ENCODE measurements at places on chromosomes 12 and 14. TPM values are rescaled to one million over a fixed set of nuclear protein-coding genes. Genes with fewer than 3 reads are reported as not detected.
A peak's percentile ranks its signal among the peaks of the same experiment; 100 is the strongest.

DNA sequence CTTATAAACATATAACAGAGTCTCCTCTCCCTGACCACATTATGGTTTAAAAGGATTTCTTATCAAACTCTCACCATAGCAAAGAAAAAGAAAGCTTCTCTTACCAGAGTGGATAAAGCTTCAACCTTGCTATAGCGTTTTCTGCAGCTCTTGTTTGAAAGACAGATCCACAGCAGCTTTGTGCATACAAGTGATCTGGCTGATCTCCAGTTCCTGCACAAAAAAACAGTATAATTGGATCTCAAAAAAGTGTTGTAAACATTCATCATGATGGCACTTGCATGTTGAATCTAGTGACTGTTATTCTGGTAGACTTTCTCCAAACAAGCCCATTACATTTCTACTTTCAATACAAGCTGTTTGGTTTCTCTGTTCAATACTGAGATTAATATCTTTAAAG lies 178.9 kb upstream of the MGAT4C start:
- no peaks in the 10 kb centered on the region for H3K27me3 ChIP-seq
- H3K4me3 ChIP-seq, result no peak overlapping the region
- no peak for DNase-seq
- H3K36me3 ChIP-seq, result no peaks in the 10 kb centered on the region
- no peak overlapping the region for H3K27ac ChIP-seq
- H3K4me1 ChIP-seq, result no peaks in the 10 kb centered on the region

DNA sequence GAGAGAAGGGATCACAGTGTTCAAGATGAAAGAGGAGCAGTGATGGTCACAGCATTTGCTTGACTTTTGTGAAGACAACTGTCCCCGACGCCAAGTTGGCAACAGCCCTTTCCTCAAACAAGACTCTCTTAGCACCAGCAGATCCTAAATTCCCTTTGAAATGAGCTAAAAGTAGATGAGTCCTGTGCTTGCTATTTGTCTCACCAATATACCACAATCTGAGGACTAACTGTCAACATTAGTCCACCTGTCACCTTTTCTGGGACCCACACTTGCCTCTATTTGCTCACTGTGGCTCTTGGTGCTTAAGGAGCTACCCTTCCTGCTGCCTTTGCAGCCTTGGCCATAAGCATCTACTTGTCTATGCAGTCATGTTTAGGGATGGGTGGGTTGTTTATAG lies 47.4 kb upstream of the COL2A1 start:
- no peaks in the 10 kb centered on the region for H3K36me3 ChIP-seq
- no peaks in the 10 kb centered on the region for H3K27me3 ChIP-seq
- no peak for DNase-seq
- H3K4me3 ChIP-seq, result no peak overlapping the region

DNA sequence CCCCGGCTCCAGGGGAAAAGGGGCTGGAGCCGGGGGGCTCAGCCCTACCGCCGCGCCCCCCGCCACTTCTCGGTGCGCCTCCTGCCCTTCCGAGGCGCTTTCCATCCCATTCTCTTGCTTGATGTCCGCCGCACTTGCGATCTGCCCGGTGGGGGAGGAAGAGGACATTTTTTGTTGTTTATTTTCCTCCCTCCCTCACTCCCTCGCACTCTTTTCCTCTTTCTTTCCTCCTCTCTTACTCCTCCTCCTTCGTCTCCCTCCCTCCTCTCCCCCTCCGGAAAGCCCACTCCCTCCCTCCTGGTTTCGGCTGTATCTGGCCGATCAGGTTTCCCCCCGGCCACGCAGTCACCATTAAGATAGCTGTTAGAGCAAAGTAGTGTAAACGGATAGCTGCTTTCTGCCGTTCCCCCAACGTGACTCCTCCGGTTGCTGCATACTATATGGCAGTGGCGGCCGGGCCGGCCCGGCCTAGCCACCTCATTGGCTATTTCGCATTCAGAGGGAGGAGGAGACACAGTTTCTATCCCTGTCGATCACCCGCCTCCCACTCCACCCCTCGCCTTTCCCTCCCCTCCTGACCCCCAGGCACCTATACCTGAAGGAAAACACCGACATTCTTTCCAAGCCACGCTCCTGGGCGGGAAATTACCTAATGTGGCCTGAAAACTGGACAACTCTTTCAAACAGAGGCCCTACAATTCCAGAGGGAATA lies at the start of gene SIX4:
Gene SIX4, minus strand, starts transcription at position 445 of the 712 bp plus-strand sequence. Its CDS starts 277 bp downstream, at position 168.
- peak within 1 kb of the TSS; percentile 67 for H3K27ac ChIP-seq
- peaks cover 38% of the 10 kb centered on the region for H3K27me3 ChIP-seq
- H3K36me3 ChIP-seq, result no peaks in the 10 kb centered on the region
- DNase-seq, result peak; percentile 87
- no peaks in the 10 kb centered on the region for H3K4me1 ChIP-seq

DNA sequence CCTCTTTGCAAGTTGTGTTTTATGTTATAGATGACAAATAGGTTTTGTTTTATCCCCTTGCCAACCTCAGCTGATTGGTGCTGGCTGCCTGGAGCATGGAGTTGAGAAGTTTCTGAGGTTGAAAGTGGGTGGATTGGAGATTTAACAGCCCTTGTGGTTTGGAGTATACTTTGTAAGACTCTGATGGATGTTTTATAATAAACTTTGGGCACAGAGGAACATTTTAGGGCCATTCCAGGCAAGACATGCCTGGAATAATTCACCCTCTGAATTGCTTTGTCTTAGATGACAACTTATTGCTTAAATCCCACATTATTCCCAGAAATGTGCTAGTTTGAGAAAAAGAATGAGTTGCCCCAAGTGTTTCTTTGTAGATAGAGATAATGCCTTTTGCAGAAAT lies 158.9 kb downstream of the SLC5A8 start:
- H3K4me1 ChIP-seq, result no peaks in the 10 kb centered on the region
- no peaks in the 10 kb centered on the region for H3K27me3 ChIP-seq
- no peak overlapping the region for H3K27ac ChIP-seq
- no peak for DNase-seq
- no peaks in the 10 kb centered on the region for H3K36me3 ChIP-seq

GRCh38 chr12:57089271-57090245 lies 644 bp downstream of the NAB2 start:
- DNase-seq, result peak; percentile 92
- H3K4me1 ChIP-seq, result peaks cover 54% of the 10 kb centered on the region
- H3K4me3 ChIP-seq, result peak overlapping the region; percentile 75
- peak overlapping the region; percentile 99 for H3K27ac ChIP-seq
- no peaks in the 10 kb centered on the region for H3K27me3 ChIP-seq

DNA sequence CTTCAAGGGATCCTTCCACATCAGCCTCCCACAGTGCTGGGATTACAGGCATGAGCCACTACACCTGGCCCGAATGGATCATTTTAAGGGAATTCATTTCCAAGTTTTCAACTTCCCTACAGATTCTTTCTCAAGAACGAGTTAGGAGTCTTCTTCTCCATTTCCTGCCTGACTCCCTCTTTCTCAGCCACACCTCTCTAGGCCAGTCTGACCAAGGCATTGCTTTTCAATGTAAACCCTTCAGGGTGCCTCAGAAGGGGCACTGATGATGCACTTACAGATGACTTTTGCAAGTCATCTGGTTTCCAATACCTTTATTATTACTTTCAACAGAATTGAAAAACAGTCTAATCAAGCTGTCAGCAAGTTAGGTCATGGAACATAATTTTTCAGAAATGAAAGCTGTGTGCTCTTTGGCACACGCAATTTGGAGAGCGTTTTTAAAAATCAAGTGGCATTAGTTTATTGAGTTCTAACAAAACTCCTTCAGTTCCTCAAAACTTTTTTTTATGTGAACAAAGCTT lies 47.2 kb downstream of the SVOP start:
- no peak overlapping the region for H3K27ac ChIP-seq
- H3K4me1 ChIP-seq, result no peaks in the 10 kb centered on the region
- H3K27me3 ChIP-seq, result no peaks in the 10 kb centered on the region
- H3K4me3 ChIP-seq, result no peak overlapping the region
- no peak for DNase-seq

DNA sequence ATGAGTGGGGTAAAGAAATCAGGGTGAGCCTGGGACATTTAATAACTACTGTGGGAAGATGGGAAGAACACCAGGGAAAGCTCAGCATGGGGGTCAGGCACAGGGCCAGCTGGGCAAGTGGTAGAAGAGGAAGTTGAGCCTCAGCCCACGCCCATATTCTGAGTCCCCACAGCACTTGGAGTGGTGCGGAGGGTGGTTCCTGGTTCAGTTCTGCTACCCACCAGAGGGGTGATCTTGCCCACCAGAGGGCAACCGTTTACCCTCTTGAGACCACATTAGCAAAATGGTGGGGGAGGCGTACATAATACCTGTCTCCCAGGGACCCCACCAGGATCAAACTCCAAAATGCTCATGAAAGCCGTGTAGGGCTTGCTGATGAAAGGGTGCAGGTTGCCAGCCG lies 16.8 kb upstream of the ANKRD33 start:
- no peak for DNase-seq

- H3K36me3 ChIP-seq, result no peaks in the 10 kb centered on the region
- no peak overlapping the region for H3K4me3 ChIP-seq
- H3K4me1 ChIP-seq, result no peaks in the 10 kb centered on the region
- no peak overlapping the region for H3K27ac ChIP-seq
These were observed 34.8 kb downstream of the PLXNC1 start for GRCh38 chr12:94182986-94183707.

DNA sequence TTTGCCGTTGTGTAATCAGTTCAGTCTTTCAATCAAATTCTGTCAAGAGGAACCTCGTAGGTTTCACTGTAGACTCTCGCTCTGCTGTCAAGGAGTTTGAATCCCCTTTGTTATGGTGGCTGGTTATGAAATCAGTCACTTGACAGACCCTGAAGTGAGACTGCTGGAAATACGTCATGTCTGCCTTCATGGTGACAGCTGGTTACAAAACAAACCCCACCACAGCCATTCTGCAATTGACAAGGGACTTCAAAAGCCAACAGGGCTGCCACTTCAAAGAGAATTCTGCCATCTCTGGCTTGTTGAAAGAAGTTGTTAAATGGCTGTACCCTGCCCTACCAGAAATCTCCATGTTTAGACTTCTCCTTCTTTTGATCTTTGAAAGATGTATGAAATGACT lies 286.9 kb downstream of the ERC1 start:
- no peak overlapping the region for H3K4me3 ChIP-seq
- H3K27ac ChIP-seq, result no peak overlapping the region
- DNase-seq, result no peak
- peaks cover 25% of the 10 kb centered on the region for H3K4me1 ChIP-seq

DNA sequence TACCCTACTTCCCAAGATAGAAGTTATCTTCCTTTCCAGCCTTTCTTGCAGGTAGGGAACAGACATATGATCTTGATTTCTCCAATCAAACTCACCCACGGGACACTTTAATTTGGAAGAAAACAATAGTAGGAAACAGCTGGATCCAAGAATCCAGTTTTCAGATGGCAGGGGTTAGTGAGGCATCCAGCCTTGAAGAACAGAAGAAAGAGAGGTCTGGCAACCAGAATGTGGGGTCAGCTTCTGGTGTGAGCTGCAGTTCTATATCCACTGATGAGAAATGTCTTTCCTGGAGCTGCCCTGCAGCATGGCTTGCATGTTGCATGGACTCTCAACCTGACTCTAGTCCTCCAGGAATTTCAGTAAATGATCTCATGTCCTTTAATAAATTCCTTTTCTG lies 83.8 kb downstream of the TTC8 start:
- DNase-seq, result no peak
- no peak overlapping the region for H3K27ac ChIP-seq
- no peaks in the 10 kb centered on the region for H3K36me3 ChIP-seq
- no peaks in the 10 kb centered on the region for H3K4me1 ChIP-seq

GRCh38 chr12:106527356-106527755 lies 55.4 kb upstream of the RFX4 start:
- H3K27ac ChIP-seq, result no peak overlapping the region
- DNase-seq, result no peak
- H3K4me3 ChIP-seq, result no peak overlapping the region
- no peaks in the 10 kb centered on the region for H3K27me3 ChIP-seq

- no peak overlapping the region for H3K4me3 ChIP-seq
- peak overlapping the region; percentile 64 for H3K27ac ChIP-seq
- H3K27me3 ChIP-seq, result no peaks in the 10 kb centered on the region
- peaks cover 59% of the 10 kb centered on the region for H3K36me3 ChIP-seq
- H3K4me1 ChIP-seq, result peaks cover 57% of the 10 kb centered on the region
These were observed 7.2 kb downstream of the NFYB start for GRCh38 chr12:104130760-104131159.

- no peak for DNase-seq
- no peaks in the 10 kb centered on the region for H3K36me3 ChIP-seq
- peak overlapping the region; percentile 87 for H3K4me3 ChIP-seq
- H3K4me1 ChIP-seq, result peaks cover 21% of the 10 kb centered on the region
- peak overlapping the region; percentile 87 for H3K27ac ChIP-seq
- no peaks in the 10 kb centered on the region for H3K27me3 ChIP-seq
These were observed 754 bp downstream of the ATG14 start for GRCh38 chr14:55410876-55411275.

- no peaks in the 10 kb centered on the region for H3K4me1 ChIP-seq
- H3K27ac ChIP-seq, result no peak overlapping the region
- DNase-seq, result peak; percentile 57
- no peaks in the 10 kb centered on the region for H3K27me3 ChIP-seq
- no peaks in the 10 kb centered on the region for H3K36me3 ChIP-seq
- H3K4me3 ChIP-seq, result no peak overlapping the region
These were observed 23.4 kb downstream of the SERPINA1 start for GRCh38 chr14:94364964-94365363.

- H3K4me1 ChIP-seq, result no peaks in the 10 kb centered on the region
- DNase-seq, result no peak
- H3K36me3 ChIP-seq, result no peaks in the 10 kb centered on the region
- H3K27ac ChIP-seq, result no peak overlapping the region
- H3K4me3 ChIP-seq, result no peak overlapping the region
- H3K27me3 ChIP-seq, result no peaks in the 10 kb centered on the region
These were observed 81.3 kb downstream of the SCN8A start for GRCh38 chr12:51672334-51672733.

DNA sequence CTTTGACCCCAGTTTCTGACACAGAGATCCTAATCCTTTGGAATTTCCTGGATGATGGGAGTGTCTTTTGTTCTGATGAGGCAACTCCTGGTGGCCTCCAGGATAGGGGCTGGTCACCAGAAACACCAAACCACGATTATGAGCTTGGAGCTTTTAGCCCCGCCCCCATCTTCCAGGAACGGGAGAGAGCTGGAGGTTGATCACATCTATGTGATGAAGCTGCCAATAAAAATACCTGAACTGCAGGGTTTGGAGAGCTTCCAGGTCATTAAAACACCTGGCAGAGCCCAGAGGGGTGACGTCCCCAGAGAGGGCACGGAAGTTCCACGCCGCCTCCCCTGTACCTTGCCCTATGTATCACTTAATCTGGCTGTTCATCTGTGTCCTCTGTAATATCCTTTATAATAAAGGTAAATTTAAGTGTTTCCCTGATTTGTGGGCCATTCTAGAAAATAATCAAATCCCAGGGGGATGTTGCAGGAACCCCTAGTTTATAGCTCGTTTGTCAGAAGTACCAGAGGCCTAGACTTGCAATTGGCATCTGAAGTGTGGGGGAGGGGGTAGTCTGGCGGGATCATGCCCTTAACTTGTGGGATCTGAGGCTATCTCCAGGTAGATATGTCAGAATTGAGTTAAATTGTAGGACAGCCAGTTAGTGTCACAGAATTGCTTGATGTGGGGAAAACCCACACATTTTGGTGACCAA lies 21.2 kb downstream of the APPL2 start:
- H3K4me1 ChIP-seq, result no peaks in the 10 kb centered on the region
- no peak overlapping the region for H3K27ac ChIP-seq
- peaks cover 18% of the 10 kb centered on the region for H3K36me3 ChIP-seq
- H3K27me3 ChIP-seq, result no peaks in the 10 kb centered on the region
- DNase-seq, result no peak

Gene SERPINA4
- not detected for total RNA-seq

Gene NELL2
- 3.9 TPM for total RNA-seq

Gene P3H3
- 20.6 TPM for total RNA-seq

Gene GPRC5D
- not detected for total RNA-seq

Gene CRIP1
- 4.9 TPM for total RNA-seq

Gene AKAP5
- total RNA-seq, result 0.33 TPM

Gene PRICKLE1
- total RNA-seq, result 4.6 TPM

Gene DLK1
- total RNA-seq, result not detected

Gene SOX5
- 16.3 TPM for total RNA-seq

Gene KRT86
- total RNA-seq, result not detected

Gene TCTN2
- total RNA-seq, result 11.6 TPM
